ENCODE measurements at places on chromosomes 1 and 21.

- no peak for DNase-seq
These were observed 77.6 kb upstream of the CHRM3 start for GRCh38 chr1:239308701-239309333.

GRCh38 chr1:155174324-155175280, 953 bp downstream of the TRIM46 start:
- DNase-seq: no peak

- DNase-seq: no peak
These were observed 177.8 kb downstream of the EDEM3 start for GRCh38 chr1:184576822-184577221.

- DNase-seq: no peak
These were observed 31.2 kb upstream of the CA6 start for GRCh38 chr1:8914466-8914865.

- no peak for DNase-seq
These were observed 14.9 kb downstream of the SLC1A7 start for GRCh38 chr1:53127546-53127945.

GRCh38 chr1:153793973-153794615, 18.9 kb downstream of the SLC27A3 start:
- DNase-seq: no peak

DNA sequence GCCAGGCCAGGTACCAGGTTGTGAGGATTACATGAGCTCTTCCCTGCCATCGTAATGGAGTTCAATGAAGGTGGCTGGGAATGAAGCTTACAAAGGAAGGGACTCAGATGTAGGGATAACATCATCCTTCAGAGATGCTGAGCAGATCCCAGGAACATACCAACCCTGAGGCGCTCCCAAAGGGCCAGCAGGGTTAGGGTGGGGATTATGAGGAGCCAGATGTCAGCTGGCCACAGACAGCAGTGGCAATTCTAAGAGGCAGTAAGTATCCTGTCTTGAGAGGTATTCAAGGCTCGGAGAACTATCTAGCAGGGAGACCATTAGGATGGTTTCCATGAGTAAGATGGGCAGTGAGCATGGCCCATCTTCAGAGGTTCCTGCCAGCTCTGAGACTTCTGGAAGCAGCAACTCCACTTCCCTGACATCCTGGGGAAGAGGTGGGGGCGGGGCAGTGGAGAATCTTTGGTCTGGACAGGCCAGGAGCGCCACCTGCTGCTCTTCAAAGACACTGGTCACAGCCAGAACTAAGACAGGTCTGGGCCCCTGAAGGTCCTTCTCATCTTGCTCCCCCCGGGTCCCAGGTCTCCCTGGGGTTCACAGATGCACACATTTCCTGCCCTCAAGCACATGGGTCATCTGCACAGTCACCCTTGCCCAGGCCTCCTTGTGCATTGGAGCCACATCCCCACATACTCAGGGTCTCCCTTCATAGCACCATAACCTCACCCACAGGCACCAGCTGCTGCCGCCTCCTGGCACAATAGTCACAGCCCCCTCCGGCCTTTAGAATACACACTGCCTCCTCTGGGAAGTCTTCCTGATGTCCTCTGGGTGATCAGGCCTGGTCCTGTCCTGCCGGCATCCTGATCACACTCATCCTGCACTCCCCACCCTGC, 2.7 kb upstream of the SDC3 start:
- DNase-seq: peak; percentile 50

GRCh38 chr21:32320726-32321125, 22.1 kb downstream of the MRAP start:
- no peak for DNase-seq

GRCh38 chr1:2443277-2444137, 31.1 kb upstream of the PEX10 start:
- DNase-seq: no peak

DNA sequence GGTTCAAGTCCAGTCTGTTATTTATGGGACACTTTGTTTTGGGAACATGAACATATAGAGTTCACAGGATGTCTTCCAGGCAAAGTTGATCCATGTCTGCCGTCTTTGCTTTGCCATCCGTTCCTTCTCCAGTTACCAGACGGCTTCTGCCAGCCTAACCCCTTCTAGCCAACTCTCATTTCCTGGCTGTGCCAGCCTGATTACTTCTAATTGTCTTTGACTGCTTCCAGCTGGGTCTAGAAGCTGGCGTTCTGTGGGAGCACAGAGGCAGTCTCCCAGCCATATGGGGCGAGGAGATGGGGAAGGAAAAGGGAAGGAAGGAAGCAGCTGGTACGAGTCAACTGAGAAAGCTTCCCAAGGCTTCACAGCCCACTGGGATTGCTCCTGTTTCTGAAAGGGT, 3.1 kb upstream of the HUNK start:
- DNase-seq: no peak

DNA sequence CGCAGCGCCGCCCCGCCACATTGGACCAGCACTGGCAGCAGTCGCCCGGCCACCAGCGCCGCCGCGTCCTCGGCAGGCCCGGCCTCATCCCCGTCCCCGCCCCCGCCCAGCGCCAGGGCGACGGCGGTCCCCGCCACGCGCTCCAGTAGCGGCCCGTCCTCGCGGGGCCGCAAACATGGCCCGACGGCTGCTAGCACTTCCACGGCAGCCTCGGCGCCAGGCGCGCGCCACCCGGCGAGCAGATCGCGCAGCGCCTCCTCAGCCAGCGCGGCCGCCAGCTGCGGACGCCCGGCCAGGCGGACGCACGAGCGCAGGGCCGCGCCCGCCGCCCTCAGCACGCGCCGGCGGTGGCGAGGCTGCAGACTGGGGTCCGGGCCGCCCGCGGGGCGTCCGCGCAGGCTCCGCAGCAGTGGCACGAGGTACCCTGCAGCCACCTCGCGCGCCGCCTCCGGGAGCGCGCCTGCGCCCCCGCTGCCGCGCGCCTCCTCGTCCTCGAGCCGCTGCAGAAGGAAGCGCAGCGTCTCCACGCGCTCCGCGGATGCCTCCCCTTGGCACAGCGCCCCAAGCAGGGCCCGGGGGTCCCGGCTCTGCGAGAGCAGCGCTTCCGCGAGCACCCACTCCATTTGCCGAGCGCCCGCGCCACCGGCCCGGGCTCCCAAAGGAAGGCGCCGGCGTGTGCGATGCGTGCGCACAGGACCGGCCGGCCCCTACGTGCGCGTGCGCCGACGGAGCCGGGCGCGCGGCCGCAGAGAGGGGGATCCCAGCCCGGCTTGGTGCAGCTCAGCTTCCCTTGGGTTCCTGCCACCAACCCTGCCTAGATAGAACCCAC, at the start of gene TARBP1:
Gene TARBP1, minus strand, starts transcription at position 699 of the 829 bp plus-strand sequence. Its CDS starts 76 bp downstream, at position 623.
- DNase-seq: peak; percentile 20

GRCh38 chr1:83026745-83027144, 972.2 kb downstream of the TTLL7 start:
- DNase-seq: no peak

- DNase-seq: no peak
These were observed 93.1 kb downstream of the HHIPL2 start for GRCh38 chr1:222454782-222455181.

DNA sequence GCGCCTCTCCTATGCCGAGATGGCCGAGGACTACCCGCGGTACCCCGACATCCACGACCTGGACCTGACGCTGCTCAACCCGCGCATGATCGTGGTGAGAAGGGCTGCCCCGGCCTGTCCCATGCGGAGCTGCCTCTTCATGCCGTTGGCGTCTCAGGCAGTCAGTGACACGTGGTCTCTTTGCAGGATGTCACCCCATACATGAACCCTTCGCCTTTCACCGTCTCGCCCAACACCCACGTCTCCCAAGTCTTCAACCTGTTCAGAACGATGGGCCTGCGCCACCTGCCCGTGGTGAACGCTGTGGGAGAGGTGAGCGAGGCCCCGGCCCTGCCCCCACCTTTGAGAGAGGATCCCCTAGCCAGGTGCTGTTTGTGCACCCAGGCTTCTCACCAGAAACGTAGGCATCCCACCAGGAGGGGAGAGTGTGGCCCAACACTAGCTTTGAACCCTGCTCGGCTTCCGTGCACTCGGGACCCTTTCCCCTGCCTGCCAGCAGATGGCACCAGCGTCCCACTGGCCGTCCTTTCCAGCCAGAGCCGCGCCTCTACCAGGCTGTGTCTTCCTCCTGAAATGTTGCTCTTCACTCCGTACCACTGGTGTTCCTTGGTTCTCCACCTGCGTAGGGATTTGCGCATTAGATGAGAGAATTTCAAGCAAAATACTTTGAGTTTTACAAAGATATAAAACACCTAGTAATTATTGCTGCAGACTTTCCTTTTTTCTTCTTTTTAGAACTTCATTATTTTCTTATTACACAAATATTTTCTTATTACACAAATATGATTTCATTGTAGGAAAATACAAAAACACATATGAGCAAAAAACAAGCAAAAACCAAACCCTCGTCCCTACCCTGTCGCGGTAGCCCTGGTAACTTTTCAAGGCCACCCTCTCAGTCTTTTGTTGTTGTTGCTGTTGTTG, 9.0 kb downstream of the NPPA start:
- no peak for DNase-seq

- no peak for DNase-seq
These were observed 149.0 kb upstream of the RUNX3 start for GRCh38 chr1:25079048-25079447.

- DNase-seq: no peak
These were observed 118.8 kb upstream of the PBX1 start for GRCh38 chr1:164440232-164440631.

DNA sequence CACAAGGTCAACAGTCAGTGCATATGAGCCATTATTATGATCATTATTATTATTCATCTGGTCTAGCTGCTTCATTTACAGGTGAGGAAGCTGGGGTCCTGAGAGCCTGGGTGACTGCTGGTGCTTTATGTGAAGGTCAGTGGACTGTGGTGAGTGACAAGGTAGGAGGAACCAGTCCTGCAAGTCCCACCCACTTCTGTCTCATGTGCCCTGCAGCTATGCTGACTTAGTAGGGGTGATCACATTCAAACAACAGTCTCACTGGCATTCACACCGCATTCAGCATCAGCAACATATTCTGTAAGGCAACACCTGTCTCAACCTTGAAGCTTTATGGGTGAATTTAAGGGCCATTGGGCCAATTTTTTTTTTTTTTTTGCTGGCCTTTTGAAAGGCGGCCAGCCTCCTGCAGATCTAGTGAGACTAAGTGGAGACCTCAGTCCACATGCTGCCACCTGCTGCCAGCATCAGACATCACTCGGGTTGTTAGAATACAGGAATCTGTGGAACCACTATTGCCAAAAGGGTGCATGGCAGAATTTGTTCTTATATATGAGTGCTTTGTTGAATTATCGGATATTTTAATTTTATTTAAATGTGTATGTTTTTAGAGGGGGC, 59.9 kb upstream of the CACNA1E start:
- no peak for DNase-seq

DNA sequence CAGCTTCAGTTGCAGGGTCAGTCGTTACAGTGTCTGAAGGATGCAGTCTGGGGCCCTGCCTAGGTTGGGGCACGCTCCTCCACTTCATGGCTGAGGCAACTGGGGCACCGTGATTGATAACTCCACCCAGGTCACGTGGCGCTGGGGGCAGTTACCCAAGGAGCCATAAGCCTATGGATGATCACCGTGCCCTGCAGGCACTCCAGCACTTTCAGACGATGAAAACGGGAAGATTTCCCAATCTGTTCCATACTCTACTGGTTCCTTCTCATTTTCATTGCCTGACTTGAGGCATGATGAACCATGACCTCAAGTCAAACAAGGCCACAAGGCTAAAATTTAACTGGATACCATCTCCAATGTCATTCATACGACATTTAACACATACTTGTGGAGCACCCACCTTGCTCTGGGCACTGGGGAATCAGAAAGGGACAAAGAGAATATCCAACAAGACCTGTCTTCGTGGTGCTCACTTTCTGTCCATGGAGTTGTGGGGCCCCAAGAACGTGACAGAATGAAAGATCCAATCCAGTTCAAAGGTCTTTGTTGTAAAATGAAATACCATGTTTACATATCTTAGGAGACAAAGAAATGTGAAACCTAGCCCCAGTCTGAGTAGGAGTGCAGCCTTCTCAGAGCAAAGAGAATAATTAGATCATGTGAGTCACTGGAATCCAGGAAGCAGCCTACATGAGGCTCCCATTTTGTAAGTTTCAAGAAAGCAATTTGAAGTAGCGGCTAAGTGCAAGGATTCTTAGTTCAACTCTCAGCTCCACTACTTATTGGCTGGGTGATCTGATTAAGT, 39.4 kb upstream of the SPOCD1 start:
- peak; percentile 5 for DNase-seq
